ENCODE measurements at places on chromosomes 6 and 20. TPM values are rescaled to one million over a fixed set of nuclear protein-coding genes. Genes with fewer than 3 reads are reported as not detected.
A peak's percentile ranks its signal among the peaks of the same experiment; 100 is the strongest.

GRCh38 chr6:1608222-1609040 lies 1.3 kb upstream of the FOXC1 start:
- DNase-seq: peak; percentile 40

- DNase-seq: no peak
These were observed 3.0 kb upstream of the SDCBP2 start for GRCh38 chr20:1331801-1332453.

- no peak for DNase-seq
These were observed 289.9 kb downstream of the CD109 start for GRCh38 chr6:73985891-73986290.

Gene ADTRP
- 0.53 TPM for total RNA-seq

Gene RGS17
- total RNA-seq: not detected

Gene PPIL1
- total RNA-seq: 11.2 TPM

Gene SMOC2
- 1.8 TPM for total RNA-seq

- no peak for DNase-seq
These were observed 116.6 kb downstream of the FOXC1 start for GRCh38 chr6:1726341-1726768.

GRCh38 chr6:125194941-125195340 lies 41.4 kb downstream of the TPD52L1 start:
- DNase-seq: no peak

GRCh38 chr6:15305496-15305895 lies 59.6 kb downstream of the JARID2 start:
- DNase-seq: no peak

GRCh38 chr20:58135441-58136148 lies 92.9 kb downstream of the ANKRD60 start:
- no peak for DNase-seq

Gene LEMD2
- total RNA-seq: 22.8 TPM

Gene SDC4
- 127 TPM for total RNA-seq

DNA sequence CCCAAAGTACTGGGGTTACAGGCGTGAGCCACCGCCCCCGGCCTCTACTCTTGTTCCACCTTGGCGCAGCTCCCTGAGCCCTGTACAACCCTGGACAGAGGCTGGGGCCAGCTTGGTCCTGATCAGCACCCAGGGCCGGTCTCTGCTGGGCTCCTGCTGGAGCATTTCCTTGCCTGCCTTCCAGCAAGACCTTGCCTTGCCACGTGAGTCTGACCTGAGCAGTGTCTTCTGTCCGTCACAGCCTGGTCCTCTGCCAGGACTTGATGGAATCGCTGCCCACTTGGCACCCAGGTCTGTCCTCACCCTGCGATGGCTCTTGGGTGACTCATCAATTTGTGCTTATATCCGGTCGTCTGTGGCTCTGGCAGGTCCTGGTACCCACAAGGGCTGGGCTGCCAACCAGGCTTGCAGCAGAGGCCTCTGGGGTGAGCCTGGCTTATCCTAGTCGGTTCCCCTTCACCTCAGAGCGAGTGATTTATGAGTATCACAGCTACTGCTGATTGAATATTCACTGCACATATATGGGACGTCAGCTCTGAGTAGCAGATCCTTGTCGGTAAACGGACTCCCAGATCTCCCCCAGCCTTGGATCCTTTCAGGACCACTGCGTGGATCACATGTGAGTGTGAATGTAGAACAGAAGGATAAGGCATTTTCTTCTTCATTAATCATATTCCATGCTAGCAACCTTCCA lies 10.1 kb upstream of the SULF2 start:
- DNase-seq: peak; percentile 58

DNA sequence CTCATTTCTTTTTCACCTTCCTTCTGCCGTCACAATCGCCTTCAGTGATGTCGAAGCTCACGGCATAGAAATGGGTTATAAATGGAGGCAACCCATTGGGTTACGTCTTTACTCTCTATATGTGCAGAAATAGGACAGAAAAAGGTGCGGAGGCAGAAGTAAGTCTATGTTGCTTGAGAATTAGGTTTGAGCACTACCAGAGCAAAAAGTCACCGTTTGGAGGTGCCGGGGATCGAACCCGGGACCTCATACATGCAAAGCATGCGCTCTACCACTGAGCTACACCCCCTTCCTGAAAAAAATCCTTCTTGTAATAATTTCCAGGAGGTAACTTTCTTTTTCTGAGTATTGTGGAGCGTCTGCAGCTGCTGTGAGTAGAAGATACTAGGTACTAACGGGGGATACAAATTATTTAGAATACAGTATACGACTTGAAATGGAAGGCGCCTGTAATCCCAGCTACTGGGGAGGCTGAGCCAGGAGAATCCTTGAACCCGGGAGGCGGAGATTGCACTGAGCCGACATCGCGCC lies 134.2 kb downstream of the TRIM27 start:
- no peak for DNase-seq
